ENCODE measurements at places on chromosomes 2 and 18.

DNA sequence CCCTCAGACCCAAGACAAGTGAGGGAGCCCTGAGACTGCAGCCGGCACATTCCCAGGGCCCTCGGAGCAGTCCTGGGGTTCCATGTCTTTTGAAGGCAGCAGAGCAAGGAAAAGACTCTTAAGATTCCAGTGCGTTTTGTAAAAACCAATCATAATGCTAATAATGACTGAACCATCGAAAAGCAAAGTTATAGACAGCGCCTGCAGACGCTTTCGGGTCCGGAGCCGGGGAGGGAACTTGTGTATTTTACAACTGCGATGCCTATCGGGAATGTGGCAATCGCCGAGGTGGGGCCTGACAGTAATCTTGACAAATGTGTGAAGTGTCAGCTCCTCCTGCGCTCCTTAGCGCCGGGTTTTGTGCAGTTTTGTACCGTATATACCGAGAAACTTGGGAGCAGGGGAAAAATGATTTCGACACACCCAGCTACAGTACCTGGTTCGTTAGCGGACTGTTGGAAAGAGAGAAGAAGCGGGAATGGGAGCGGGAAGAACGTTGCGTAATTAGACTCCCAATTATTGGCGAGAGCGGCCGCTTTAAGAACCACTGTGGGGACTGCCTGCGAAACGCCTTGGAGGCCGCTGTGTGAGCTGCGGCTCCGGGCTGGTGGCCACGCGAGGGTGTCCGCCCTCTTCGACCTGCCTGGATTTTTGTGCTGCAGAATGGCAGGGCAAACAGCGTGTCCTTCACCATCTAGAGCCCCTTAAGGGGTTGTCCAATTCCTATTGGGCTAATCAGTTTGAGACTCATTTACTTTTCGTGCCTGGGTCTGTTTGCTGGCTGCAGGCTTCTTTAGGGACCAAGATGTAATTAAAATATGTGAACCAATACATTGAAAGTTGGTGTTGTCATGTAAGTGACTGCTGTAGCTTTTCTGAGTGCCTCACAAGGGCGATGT is 2.4 kb downstream of the EPAS1 start:
- no peak for DNase-seq

- DNase-seq, result no peak
Measured at GRCh38 chr2:43406651-43407279, 180.4 kb upstream of the ZFP36L2 start.

DNA sequence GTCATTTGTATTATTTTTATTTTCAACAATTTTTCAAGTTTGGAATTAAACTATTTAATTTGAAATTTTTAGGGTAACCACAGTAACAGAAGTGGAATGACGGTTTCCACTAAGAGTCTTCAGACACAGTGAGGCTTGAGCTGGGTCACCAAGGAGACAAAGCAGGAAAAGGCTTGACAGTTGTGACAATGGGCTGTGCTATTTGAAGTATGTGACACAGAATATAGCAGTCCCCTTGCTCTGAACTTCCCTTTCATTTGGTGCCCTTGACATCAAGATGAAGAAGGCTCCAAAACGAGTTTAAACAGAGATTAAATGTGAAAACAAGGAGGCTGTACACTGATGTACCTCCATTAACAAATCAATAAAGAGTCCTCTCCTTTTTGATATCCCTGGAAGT is 265.4 kb upstream of the DLGAP1 start:
- DNase-seq, result no peak

DNA sequence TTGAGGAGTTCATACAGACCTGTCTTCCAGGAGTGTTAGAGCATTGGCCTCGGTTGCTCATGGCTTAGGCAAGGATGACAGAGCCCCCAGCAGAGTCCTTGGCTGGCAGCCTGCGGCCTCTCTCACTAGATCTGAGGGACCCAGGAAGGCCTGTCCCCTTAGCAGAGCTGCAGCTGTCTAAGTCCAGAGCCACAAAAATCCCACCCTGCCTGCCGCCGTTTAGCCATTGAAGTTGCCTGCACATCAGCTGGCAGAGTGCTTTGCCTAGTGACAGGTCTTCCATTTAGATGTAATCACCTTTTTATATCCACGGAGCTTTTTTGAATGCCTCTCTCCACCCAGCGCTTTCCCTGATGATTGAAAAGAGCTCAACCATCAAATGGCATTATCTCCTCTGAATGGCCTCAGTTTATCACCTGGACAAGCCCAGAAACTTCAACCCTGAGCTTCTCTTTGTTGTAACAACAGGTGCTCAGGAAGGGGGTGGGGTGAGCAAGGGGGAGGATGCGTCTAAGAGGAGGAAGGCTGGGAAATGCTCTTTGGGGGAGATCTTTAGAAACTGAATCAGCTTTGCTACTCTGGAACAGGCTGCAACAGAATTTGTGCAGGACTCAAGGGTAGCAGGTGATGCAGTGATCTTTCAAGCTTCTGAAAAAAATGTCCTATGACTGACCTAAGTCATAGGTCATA is 71.9 kb downstream of the TNP1 start:
- DNase-seq, result no peak

DNA sequence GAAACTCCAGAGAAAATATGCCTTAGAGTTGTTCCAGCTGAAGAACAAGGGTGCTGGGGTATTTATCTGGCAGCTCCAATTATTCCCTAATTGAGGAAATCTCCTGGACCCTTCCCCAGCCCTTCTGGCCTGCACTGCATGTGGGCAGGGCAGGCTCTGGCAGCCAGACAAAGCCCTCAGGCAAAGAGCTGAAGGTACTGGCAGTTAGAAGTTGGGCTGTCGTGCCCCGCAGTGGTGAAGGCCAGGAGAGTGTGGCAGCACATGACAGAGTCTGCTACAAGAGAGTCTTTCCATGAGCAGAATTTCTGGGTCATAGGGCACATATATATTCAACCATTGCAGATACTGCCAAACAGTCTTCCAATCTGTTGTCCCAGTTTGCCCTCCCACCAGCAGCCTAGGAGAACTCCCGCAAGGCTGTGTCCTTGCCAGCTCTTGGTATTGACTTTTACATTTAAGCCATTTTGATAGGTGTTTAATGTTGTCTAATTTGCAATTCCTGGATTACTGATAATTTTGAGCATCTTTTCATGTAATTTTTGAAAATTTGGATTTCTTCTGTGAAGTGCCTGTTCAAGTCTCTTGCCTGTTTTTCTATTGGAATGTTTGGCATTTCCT is 26.6 kb downstream of the ONECUT2 start:
- no peak for DNase-seq

DNA sequence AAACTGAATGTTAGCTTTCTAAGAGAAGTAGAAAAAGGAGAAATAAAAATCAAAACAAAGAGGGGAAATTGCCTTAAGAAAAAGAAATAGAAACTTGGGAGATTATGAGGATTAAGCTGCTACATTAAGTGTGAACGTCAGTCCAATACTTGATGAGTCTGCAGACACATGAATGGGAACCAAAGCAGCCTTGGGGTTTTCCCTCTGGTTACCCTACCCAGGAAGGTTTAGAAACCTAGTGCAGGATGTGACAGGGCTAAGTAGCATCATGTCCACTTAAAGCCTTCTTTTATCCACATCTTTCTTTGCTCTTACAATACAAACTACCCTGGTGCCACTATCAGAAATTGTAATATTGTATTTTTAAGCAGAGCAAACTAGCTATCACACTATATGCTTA is 22.3 kb downstream of the SLC35F5 start:
- DNase-seq, result no peak

GRCh38 chr2:59868981-59869380 is 684.5 kb downstream of the BCL11A start:
- DNase-seq, result no peak

DNA sequence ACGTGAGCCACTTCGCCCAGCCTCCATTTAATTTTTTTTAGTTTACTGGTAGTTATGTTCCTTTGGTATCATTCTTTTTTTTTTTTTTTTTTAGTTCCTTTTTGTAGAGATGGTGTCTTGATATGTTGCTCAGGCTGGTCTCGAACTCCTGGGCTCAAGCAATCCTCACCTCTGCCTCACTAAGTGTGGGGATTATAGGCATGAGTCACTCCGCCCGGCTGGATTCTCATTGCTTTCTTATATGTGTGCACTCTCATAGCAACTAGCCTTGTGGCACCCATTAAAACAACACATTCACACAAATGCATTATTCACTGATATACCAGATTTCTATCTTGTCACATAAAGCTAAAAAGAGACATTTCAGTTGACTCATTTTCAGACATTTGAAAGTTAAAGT is 4.2 kb downstream of the TTC27 start:
- DNase-seq, result no peak

DNA sequence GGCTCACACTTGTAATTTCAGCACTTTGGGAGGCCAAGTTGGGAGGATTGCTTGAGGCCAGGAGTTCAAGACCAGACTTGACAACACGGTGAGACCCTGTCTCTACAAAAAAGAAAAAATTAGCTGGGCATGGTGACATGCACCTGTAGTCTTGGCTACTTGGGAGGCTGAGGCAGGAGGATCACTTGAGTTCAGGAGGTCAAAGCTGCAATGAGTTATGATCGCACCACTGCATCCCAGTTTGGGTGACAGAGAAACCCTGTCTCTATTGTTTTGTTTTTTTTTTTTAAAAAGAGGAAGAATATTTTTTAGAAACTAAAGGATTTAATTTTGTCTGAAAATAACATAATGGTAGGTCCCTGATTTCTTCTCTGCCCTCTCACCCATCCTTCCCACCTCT is 79.4 kb upstream of the TMEM200C start:
- DNase-seq, result no peak

DNA sequence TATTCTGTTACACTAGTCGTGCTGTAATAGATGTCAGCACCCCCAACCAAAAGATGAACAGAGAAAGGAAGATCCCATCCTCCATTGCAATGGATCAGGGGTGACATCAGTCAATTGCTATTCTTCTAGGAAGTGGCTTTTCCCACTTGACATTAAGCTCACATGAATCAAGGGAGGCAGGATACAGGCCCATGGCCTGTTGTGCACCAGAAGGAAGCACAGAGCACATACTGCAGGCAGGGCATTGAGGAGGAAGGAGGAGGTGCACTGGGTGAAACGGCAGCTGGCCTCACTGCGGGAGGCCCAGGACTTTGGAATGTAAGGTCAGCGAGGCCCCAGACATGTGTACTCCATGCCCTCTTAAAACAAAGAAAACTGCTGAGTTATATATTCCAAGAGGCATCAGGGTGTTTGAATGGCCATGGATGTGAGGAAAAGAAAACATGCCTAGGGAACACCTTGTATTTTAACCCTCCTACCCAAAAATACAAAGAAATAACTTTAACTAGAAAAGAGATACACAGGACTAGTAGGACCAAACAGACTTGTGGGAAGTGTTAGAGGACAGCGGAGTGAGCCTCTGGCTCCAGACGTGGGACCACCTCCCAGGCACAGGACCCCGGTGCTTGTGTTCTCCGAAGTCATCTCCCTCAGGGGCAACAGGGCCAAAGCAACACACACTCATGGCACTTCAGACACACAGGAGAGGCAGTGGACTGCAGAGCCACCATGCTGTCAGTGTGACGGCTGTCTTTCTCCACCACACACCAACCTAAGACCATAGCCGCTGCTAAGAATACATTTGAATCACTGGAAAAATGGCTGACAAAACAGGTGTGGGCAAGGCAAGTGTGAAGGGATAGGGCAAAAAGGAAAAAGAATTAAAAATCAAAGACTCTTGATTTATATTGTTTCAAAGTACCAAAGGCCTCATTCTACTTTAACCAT is 51.4 kb upstream of the RIOK3 start:
- DNase-seq, result no peak

DNA sequence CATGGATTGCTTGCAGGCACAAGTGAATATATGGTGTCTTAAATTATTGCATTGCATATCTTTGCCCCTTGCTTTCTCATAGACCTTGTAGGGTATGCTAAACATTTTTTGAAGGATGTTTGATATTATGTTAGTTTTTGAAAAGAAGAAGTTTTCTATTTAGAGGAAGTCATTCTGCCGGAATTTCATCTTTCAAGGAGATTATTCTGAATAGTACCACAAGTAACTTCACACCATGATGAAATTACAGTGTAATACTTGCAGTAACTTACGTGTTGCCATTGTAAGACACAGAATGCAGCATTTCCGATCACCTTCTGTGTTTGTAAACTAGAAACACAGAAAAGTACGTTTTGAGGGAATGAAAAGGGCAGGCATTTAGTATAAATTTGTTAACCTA is 71.9 kb downstream of the ACVR2A start:
- no peak for DNase-seq

- DNase-seq, result no peak
Measured at GRCh38 chr2:132651115-132652045, 18.6 kb downstream of the LYPD1 start.

- no peak for DNase-seq
Measured at GRCh38 chr2:240873098-240873788, 4.6 kb downstream of the AGXT start.

- DNase-seq, result no peak
Measured at GRCh38 chr2:240912878-240913809, 7.0 kb downstream of the CROCC2 start.

GRCh38 chr2:195121341-195121740 is 535.7 kb upstream of the SLC39A10 start:
- DNase-seq, result no peak

DNA sequence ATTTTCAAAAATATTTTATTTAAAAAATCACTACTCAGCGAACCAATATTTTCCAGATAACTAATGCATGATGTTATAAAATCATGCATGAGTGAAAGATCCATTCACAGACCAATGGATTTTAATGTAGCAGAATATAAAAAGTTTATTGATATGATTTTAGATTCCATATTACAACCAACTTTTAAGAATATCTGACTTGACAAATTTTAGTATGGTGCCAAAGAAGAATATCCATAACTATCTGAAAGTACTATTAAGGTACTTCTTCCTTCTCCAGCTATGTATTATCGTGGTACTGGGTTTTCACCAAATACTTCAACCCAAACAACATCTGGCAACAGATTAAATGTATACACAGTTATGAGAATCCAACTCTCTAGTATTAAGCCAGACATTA is 99.9 kb upstream of the NOSTRIN start:
- no peak for DNase-seq

GRCh38 chr2:167862782-167863181 is 384.6 kb downstream of the STK39 start:
- DNase-seq, result no peak

DNA sequence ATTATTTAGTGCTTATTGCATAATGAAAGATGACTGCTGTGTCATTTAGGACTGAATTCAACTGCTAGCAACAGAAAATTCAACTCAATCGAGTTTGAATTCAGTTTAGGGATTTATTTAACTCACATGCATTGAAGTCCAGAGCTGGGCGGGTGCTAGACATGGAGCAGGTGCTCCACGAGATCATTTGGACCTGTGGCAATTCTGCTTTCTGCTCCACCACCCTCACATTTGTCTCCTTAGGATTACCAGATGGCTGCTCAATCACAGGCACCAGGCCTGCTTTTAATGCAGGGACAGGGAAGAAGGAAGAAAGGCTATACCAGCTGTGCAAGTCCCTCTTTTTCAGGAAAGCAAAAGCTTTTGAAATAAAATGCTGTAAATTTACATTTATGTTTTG is 572.9 kb upstream of the SLC8A1 start:
- DNase-seq, result no peak

- DNase-seq, result no peak
Measured at GRCh38 chr2:163974766-163975165, 239.0 kb upstream of the FIGN start.
